ENCODE measurements at places on chromosomes 4 and X.

GRCh38 chr4:3390288-3390811 lies 51.4 kb upstream of the HGFAC start:
- no peak for DNase-seq

DNA sequence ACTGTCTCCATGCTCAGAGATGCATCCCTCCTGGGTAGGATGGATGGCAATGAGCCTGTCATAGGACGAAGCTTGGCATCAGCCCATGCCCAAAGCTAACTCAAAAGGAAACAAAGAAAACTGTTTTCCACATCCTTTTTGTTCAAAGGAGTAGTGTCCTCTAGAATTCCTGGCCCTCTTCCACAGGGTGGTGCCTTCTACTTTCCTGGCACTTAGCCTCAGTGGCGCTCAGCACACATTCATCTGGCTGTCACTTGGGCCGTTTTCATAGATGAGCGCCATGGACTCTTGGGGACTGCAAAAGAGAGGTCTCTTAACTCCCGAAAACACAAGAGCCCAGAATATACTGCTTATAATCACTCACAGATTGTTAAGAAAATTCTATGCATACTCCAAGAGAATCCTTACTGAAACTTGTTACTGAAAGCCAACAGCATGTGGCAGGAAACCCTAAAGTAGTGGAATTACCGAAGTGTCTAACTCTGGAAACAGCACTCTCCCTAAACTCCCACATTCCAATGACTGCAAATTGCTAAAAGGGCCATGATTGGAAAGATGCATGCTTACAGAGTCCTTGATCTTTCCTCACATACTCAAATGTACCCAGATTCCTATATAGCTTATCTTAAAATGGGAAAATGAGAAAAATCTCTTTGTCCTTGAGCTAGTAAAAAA lies 110.0 kb downstream of the HS6ST2 start:
- DNase-seq = no peak

DNA sequence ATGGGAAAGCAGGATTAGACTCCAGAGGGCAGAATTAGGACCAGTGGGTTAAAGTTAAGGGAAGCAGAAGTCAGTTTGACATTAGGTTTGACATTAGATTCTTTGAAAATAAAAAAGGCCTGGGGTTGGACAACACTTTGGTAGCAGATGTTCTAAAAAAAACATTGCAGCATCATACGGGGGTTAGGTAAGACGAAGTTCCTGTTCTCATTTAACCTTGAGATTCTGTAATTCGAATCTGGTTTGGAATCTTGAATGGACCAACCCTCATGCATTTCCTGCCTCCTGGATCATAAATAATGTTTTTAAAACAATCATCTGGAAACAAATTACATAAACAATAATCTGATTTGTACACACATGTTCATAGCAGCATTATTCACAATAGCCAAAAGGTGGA lies 181.0 kb downstream of the SHROOM3 start:
- DNase-seq = no peak

DNA sequence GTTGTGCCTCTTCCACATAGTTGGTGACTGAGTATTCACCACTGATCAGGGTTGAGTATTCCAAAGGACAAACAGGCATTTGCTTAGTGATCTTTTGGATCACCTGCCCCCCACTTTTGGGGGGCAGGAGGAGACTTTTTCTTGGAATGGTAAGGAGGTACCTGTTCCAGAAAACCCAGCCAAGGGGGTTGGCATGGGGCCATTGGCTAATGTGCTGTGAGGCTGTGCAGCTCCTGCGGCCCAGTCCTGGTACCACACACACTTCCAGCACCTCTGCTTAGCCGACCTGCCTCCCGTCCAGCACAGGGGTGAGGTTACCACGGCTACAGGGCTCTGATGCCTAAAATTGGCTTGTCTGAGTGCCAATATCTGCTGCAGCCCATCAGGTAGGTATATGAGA lies 40.1 kb upstream of the MGST2 start:
- DNase-seq = no peak

- peak; percentile 83 for DNase-seq
Observed at GRCh38 chr4:87973283-87974169, 2.0 kb upstream of the SPP1 start.

DNA sequence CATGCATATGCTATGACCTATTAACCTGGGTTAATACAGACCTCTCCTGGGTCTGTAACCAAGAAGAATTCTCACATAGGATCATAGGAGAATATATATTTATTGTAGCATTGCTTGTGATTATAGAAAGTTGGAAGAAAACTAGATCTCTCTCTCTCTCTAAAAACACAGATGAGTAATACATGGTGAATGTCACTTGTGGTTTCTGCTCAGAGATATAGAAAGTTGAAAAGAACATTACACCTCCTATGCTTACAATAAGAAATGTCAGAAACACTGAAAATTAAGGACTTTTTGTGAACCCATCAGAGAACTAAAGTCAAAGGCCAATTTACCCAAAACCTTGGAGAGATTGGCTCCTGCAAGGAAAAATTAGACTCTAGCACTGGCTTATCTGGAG lies 1389.5 kb downstream of the FAM133A start:
- DNase-seq = no peak

GRCh38 chr4:146343199-146343598 lies 128.9 kb downstream of the REELD1 start:
- no peak for DNase-seq

DNA sequence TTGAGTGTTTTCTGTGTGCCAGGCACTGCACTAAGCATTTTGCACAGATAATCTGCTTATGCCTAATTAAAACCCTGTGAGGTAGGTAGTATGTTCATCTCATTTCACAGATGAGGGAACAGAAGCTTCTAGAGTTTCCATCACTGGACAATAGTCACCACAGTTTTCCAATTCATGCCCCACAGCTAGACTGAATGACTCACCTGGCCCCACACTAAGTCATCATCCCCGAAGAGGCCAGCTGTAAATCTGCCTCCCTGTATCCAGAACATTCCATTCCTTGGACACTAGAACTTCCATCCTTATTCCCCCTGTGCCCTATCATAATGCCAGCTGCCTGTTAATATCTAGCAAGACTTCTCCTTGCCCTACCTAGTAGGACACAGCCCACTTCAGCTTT lies 40.9 kb upstream of the NYX start:
- no peak for DNase-seq

DNA sequence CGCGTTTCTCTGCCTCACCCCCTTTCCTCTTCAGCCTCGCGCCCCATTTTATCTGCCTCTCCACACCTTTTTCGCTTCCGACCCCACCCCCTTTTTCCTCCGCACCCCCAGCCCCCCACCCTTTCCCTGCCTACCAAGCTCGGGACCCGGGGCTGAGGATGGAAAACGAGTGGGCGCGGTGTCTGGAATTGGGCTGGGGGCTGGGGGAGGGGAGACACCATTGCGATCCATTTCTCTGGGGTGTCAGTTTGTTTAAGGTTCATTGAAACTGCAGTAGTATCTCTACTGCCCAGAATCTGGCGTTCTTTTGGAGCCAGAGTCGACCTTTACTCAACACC lies 707 bp downstream of the SLC9A6 start:
- DNase-seq = no peak

DNA sequence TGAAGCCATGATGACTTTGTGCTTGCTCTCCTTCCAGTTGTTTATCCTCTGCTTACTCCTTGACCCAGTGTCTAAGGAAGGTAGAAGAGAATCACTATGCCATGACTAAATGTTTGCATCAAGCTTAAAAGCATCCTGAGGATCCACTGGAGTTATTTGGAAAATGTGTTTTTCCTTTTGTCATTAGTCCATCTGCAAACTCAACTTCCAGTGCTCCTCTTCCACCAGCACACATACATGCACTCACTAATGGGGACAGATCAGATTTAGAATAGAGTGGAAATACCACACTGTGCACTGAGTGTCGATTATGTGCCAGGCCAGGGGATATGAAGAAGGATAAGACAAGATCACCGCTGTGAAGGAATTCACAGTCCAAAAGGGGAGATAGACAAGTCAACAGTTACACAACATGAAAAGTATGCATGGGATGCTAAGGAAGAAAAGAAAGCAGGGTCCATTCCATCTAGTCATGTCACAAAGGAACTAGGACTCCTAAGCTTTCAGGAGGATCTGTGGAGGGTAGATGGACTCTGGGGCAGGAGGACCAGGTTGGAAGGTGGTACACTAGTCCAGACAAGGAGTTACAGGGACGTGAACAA lies 1.9 kb downstream of the OCIAD2 start:
- no peak for DNase-seq

GRCh38 chr4:26779224-26779623 lies 81.4 kb upstream of the STIM2 start:
- DNase-seq = no peak

GRCh38 chr4:151643564-151643963 lies 117.2 kb downstream of the GATB start:
- no peak for DNase-seq

DNA sequence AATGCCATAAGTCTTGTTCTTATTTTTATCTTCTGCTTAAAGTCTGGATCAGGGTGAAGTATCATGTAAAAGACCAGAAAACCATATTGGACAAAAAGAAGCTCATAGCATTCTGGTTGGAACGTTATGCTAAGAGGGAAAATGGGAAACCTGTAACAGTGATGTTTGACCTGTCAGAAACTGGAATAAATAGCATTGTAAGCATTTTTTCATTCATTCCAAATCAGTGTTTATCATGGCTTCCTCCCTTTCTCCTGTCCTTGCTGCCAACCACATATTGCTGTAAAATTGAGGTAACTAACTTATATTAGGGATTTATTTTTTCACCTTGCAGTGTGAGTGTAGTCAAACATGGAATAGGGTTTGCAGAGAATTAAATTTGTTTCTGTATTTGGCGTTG lies 23.8 kb downstream of the MOSPD2 start:
- no peak for DNase-seq

DNA sequence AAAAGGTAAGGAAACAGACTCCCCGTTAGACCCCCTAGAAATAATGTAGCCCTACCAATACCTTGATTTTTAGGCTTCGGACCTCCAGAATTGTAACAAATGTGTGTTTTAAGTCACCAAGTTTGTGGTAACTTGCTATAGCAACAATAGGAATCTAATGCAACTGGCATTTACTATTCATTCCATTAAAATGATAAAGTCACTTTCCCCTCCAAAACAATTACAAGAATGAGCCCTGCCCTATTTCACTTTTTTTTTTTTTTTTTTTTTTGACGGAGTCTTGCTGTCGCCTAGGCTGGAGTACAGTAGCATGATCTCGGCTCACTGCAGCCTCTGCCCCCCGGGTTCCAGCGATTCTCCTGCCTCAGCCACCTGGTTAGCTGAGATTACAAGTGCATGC lies 3.5 kb upstream of the DDX60L start:
- no peak for DNase-seq

GRCh38 chrX:1713296-1713695 lies 98.4 kb downstream of the ASMT start:
- DNase-seq = no peak

GRCh38 chr4:82797405-82798111 lies 1.0 kb downstream of the SCD5 start:
- no peak for DNase-seq

GRCh38 chr4:13171292-13172057 lies 312.7 kb downstream of the RAB28 start:
- DNase-seq = no peak
